ENCODE measurements at places on chromosomes 12 and 14.

DNA sequence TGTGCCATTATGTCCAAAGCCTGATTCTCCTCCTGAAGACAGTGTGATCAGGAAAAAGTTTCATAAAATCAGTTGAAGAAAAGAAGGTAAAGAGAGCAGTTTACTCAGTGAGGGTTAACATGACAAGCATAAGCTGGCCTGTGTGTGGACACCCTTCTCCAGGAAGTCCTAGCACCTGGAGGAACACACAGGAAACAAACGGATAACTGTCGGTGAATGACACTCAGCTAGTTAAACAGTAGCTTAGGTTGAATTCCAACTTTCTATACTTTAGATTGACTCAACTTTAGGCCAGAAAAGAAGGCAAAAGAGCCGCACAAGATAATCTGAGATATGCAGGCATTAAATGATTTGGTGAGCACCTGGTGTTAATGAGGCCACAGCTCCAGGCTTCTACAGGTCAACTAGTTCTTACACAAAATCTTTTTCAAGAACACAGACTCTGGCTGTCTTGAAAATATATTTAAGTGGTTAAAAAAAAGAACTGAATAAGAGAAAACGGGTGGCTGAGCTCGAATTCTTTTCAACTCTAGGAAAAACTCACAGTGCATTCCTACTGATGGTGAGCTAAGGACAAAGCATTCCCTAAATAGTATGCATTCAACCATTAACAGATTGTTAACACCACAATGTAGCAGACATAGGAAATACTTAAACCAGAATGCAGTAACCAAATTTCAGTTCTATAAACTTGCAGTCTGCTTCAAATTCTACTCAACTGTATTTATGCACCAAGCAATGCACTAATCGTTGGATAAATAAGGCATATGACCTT lies 56.9 kb upstream of the TSPAN8 start:
- DNase-seq: no peak

- DNase-seq: peak; percentile 37
Measured at GRCh38 chr12:57128519-57129247, 400 bp downstream of the LRP1 start.

DNA sequence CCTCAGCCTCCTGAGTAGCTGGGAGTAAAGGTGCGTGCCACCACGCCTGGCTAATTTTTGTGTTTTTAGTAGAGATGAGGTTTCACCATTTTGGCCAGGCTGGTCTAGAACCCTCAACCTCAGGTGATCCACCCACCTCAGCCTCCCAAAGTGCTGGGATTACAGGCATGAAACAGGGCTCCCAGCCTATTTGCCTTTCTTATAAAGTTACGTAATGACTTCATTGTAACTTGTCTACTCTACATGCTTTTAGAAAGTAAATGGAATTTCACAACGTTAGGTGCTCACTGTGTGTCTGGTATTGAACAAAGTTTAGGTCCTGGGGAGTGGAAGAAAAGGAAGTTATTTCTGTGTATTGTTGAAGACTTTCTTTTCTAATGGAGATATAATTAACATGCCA lies 12.5 kb downstream of the CFAP251 start:
- DNase-seq: no peak

DNA sequence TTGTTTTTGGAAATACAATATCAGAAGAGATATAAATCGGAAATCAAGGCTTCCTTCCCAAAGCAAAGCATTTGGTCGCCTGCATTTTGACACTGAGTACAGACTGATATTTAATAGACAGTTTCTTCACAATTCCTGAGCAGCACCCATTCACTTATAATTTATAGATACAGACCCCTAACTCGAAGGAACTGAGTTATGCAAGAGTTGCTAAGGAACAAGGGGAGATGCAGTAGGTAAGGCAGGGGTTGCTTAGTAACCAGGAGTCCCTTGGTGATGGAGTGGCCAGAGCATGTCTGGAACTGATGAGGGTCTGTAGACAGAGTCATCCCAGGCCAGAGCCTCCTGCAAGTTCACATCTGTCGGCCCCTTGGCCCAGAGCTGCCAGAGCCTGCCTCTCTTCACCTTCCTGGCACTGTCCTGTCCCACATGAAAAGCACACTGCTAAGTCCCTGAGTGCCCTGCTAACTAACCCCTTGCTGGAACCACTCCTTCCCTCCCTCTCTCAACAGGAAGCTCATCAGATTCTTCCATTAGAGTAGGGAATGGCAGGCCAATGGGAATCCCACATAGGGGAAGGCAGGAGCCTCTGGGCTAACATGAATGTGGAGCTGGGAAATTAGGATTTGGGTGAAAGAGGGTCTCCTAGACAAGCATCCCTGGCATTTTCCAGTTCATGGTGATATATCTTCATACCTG lies 3.6 kb upstream of the DHRS2 start:
- DNase-seq: peak; percentile 52

DNA sequence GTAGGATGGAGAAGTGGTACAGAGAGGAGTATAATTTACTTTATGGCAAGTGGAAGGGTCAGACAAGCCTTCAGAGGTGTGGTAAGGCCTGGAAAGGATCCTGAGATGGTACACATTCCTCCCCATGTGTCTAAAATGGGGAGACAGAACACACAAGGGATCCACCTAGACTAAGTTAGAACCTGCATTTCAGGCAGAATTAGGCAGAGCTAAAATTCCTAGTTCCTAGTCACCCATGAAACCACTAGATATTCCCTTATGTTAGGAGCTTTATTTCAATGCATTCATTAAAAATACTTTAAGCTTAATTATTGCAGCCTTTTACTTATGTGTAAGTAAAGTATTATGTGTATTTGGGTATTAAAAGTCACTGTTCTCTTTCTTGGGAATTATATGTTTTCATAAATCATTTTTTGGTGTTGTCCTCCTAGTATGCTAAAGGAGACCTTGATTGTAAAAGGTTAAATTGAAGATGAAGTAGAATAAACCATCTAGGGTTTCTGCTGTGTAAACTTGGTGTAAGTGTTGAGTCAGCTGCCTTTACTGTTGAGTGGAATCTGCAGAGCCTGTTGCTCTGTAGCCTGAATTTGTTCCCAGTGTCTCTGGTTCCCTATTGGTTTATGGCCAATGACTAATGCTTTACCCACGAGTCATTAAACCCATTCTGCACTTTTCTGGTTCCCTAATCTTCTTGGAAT lies 423.2 kb downstream of the ATP23 start:
- no peak for DNase-seq

DNA sequence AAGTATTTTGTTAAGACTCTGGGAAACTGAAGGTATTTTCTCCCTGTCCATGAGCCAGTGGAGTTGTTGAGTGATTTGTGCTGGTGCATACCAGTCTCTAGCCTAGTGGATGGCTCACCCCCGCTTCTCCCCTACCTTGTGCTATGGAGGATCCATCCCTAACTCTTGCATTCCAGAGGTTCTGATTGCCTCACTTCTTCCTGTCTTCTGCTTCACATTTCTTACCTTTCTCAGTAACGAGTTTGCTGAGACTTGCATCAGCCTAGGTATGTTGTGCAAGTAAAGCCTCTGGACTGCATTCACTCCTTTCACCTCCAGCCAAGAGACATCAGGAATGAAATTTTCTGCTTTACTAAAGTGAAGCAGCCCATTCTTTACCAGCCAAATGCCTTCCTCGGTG lies 391.6 kb downstream of the ZFP36L1 start:
- no peak for DNase-seq
